Spleen (tissue), 13 donors: ENCODE measurements at places on chromosomes 11 and 22. TPM values are rescaled to one million over a fixed set of nuclear protein-coding genes. Genes with fewer than 3 reads are reported as not detected.
A peak's percentile ranks its signal among the peaks of the same experiment; 100 is the strongest.

EIF3L gene
- total RNA-seq, result 254 TPM

GRK3 gene
- total RNA-seq, result 42.3 TPM

DENND5A gene
- 139 TPM for total RNA-seq

TMEM132A gene
- 13.7 TPM for total RNA-seq

OR10G8 gene
- total RNA-seq, result not detected

CASP5 gene
- 11.4 TPM for total RNA-seq

SESN3 gene
- total RNA-seq, result 79.9 TPM

DTX4 gene
- 14.4 TPM for total RNA-seq

GPR83 gene
- total RNA-seq, result 0.23 TPM

- peaks cover 59% of the 10 kb centered on the region for H3K36me3 ChIP-seq
- no peaks in the 10 kb centered on the region for H3K27me3 ChIP-seq
- peaks cover 98% of the 10 kb centered on the region for H3K4me1 ChIP-seq
- peak overlapping the region; percentile 86 for H3K27ac ChIP-seq
- no peak overlapping the region for H3K4me3 ChIP-seq
These were observed 5.3 kb downstream of the KCNK7 start for GRCh38 chr11:65590240-65590738.

DNA sequence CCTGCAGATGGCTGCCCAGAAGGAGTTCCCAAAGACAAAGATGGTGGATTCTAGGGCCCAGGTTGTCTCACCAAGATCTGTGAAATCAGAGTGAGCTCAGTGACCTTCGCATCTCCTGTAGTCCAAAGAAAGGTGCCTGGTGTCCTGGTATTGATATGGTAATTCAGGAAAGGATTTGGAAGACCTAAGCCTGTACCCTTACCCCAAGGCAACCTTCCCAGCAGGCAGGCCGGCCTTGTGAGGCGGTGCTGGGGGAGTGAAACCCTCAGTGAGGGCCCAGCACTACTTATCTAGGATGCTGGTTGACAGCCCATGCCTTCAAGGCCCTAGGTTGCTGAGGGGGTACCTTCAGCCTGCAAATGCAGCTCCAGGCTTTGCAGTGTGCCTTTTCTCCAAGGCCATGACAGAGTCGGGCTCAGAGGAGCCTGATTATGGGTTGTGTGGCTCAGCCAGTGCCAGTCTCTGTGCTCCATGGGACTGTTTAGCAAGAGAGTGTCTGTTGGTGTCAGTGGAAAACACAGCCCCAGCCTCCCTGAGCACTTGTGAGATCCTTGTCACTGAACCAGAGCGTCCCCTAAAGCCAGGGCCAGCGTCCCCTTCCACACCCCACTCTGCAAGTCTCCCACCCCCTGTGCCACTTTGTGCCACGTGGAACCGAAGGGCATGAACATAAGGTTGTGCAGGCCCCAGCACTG is 72.8 kb upstream of the MYOD1 start:
- H3K27ac ChIP-seq, result no peak overlapping the region
- no peaks in the 10 kb centered on the region for H3K36me3 ChIP-seq
- DNase-seq, result no peak
- H3K4me1 ChIP-seq, result no peaks in the 10 kb centered on the region

DNA sequence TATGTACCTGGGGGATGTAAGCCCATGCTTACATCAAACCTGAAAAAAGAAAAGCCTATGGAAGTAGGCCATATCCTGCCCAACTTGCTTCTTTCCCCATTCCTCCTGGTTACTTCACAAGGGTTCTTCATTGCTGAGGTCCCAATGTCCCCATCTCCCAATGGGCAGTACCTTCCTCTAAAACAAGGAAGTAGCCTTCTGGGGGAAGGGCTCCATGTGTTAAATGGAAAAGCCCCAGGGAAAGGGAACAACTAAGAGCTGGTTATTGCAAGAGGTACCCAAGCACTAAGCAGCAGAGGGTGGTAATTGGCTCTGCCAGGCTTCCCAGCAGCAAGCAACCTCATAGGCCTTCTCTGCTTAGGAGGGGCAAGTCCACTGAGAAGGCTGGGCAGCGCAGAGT is 11.3 kb downstream of the TMEM216 start:
- H3K4me3 ChIP-seq, result no peak overlapping the region
- H3K36me3 ChIP-seq, result peaks cover 75% of the 10 kb centered on the region
- no peaks in the 10 kb centered on the region for H3K4me1 ChIP-seq
- no peak for DNase-seq
- no peaks in the 10 kb centered on the region for H3K27me3 ChIP-seq
- no peak overlapping the region for H3K27ac ChIP-seq

DNA sequence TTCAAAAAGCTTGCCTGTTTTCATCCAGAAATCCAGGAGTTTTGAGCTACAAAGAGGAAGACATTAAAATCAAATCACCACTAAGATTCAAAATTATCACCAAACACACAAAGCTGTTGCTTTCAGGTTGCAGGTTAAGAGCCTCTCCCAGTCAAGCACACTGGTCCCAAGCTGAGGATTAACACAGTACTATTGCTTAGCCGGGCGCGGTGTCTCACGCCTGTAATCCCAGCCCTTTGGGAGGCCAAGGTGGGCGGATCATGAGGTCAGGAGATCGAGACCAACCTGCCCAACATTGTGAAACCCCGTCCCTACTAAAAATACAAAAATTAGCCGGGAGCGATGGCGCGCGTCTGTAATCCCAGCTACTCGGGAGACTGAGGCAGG is 1165.1 kb downstream of the LRRC4C start:
- H3K27ac ChIP-seq, result no peak overlapping the region
- no peak overlapping the region for H3K4me3 ChIP-seq
- DNase-seq, result no peak

DNA sequence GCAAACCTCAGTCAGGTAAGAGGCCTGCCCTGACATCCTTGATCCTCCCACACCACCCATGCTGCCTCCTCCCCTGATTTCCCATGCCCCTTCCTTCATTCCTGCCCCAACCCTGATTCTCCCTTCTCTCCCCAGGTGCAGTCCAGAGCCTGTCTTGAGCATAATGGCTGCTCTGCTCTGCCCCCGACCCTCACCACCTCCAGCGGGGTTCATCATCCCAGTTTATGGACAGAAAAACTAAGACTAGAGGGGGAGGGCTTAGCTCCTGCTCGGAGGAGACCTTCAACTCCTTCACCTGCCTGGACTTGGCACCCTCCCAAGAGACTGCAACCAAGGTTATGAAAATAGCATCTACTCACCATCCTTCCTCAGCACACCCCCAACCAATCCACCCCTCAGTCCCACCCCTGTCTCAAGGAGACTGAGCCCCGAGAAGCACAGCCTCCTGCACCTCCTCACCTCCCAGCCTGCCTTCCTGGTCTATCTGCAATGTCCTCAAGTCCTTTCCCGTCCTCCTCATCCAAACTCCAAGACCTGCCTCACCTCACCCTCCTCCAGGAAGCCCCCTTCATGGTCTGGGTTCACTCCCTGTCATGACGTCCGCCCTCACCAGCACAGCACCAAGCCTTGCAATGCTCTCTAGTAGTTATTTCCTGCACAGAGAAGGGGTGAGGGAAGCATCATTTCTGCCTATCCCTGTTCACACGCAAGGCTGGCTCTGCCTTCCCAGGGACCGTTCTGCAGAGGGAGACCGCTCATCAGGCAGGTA is 103.1 kb downstream of the PDE2A start:
- no peaks in the 10 kb centered on the region for H3K4me1 ChIP-seq
- no peak for DNase-seq

DNA sequence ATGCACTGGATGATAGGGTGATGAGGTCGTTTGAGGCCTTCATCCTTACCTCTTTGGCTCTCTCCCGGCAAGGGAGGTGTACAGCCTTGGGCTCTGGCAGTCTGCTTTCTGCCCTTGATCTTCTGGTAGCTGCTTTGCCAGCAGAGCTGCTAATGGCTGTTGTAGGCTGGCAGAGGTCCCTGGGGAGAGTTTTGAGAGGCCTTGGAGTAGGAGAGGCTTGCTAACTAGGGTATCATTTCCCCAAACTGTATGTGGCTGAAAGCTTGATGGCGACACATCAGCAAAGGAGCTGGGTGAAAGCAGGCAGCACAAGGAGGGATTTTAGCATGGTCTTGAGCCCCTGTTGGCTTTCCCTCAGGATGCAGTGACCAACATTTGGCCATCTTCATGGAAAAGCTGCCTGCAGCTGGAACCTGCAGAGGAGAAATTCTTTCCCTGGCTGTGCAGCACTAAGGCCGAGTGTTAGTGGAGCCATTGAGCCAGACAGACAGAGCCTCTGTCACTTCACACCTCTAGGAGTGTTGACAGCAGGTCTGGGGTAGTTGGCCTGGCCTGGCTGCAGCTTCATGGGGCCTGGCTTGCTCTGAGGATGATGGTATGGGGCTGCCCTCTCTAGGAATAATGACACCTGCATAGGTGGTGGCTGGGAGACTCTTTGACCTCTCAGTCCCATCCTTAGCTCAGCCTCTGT is 3.5 kb upstream of the AMPD3 start:
- peak overlapping the region; percentile 55 for H3K4me3 ChIP-seq
- peaks cover 10% of the 10 kb centered on the region for H3K27me3 ChIP-seq
- peaks cover 46% of the 10 kb centered on the region for H3K4me1 ChIP-seq

DNA sequence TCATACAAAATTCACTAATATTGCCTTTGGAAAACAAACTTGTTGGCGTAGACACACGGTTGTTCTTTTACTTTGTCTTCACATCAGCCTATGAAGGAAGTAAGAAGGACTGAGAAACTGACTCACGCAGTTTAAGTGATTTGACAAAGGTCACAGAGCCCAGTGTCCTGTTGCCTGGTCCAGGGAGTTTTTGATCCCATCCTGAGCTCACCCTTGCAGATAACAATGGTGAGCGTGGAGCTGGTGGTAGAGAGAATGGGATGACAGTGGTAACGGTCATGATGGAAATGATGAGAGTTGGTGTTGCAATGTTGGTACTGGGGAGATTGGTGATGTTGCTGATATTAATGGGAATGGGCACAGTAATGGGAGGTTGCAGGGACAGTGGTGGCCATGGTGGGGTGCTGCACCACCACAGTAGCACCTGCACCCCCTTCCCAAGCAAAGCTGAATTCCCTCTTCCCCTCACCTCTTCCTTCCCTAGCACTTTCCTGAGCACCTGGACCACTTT is 22.0 kb downstream of the CREB3L1 start:
- H3K4me1 ChIP-seq, result peaks cover 16% of the 10 kb centered on the region
- no peak overlapping the region for H3K4me3 ChIP-seq
- no peak overlapping the region for H3K27ac ChIP-seq
- H3K36me3 ChIP-seq, result no peaks in the 10 kb centered on the region

GRCh38 chr11:91100427-91100826 is 877.6 kb upstream of the CHORDC1 start:
- H3K4me3 ChIP-seq, result no peak overlapping the region
- no peak for DNase-seq
- no peaks in the 10 kb centered on the region for H3K27me3 ChIP-seq
- H3K27ac ChIP-seq, result no peak overlapping the region
- no peaks in the 10 kb centered on the region for H3K36me3 ChIP-seq

GRCh38 chr11:66934950-66935779 is 23.0 kb downstream of the PC start:
- H3K36me3 ChIP-seq, result no peaks in the 10 kb centered on the region
- H3K4me1 ChIP-seq, result no peaks in the 10 kb centered on the region
- no peaks in the 10 kb centered on the region for H3K27me3 ChIP-seq

DNA sequence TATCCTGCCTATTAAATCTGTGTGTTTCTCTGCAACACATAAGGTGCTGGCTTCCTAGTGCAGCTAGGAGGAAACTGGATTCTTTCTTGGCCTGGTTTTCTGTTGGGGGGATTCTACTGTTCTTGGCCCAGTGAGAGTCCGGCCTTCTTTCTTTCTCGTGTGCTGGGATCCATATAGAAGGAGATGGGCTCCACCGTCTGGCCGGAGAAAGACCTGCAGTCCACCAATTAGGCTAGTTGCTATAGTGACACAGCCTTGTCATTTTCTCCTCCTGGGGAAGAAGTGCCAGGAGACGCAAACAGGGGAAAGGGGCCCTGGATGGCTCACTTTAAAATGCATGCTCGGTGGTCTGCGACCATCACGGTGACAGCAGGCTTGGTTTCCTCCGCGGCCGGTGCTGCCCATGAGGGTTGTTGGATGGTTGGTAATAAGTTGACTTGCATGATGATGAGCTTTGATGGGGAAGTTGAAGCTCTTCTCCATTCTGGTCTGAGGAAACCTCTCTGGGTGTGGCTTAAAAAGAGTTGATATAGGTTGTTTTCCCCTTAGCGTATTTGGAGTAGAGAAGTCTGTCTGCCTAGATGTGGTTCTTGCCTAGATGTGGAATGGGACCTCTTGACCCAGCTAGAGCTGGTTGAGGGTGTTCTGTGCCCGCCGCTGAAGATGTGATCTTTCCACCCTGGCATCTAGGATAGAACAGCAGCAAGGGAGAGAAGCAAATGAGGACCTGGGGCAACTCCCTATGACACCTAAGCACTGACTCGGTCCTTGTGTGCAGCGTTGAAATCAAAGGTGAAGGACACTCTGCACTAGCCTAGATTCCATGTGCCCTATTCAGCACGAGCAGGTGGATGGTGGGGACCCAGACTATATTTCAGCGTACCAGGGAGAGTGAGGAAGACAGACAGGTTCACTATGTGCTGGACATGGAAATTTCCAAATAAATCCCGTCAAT is 1335.0 kb downstream of the BRD1 start:
- H3K4me1 ChIP-seq, result no peaks in the 10 kb centered on the region
- H3K4me3 ChIP-seq, result no peak overlapping the region
- peak; percentile 74 for DNase-seq
- peaks cover 75% of the 10 kb centered on the region for H3K27me3 ChIP-seq

GRCh38 chr11:20493340-20493739 is 105.8 kb downstream of the PRMT3 start:
- peaks cover 27% of the 10 kb centered on the region for H3K36me3 ChIP-seq
- H3K27ac ChIP-seq, result no peak overlapping the region
- H3K4me3 ChIP-seq, result no peak overlapping the region
- DNase-seq, result no peak
- no peaks in the 10 kb centered on the region for H3K27me3 ChIP-seq

DNA sequence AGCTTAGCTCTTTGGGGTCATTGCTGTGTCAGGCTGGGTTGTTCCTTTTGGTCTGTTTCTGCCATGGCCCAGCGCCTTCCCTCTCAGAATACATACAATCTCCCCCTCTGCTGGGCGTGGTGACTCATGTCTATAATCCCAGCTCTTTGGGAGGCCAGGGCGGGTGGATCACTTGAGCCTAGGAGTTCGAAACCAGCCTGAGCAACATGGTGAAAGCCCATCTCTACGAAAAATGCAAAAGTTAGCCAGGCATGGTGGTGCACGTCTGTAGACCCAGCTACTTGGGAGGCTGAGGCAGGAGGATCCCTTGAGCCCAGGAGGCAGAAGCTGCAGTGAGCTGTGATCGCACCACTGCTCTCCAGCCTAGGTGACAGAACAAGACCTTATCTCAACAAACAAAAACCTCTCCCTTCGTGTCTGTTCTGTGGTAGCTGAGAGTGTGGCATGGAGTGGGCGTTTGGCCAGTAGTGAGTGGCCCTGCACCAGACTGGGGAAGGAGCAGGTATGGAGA is 46.7 kb upstream of the RAB1B start:
- peaks cover 79% of the 10 kb centered on the region for H3K36me3 ChIP-seq
- H3K4me3 ChIP-seq, result no peak overlapping the region
- peaks cover 12% of the 10 kb centered on the region for H3K4me1 ChIP-seq
- H3K27ac ChIP-seq, result peak overlapping the region; percentile 72
- H3K27me3 ChIP-seq, result no peaks in the 10 kb centered on the region
- DNase-seq, result peak; percentile 44

- no peaks in the 10 kb centered on the region for H3K4me1 ChIP-seq
- no peaks in the 10 kb centered on the region for H3K36me3 ChIP-seq
- no peak overlapping the region for H3K4me3 ChIP-seq
- H3K27me3 ChIP-seq, result peaks cover 32% of the 10 kb centered on the region
- no peak for DNase-seq
These were observed 106.2 kb upstream of the TBCEL start for GRCh38 chr11:120917559-120918239.

- H3K4me1 ChIP-seq, result peaks cover 47% of the 10 kb centered on the region
- H3K27ac ChIP-seq, result peak overlapping the region; percentile 89
- peaks cover 38% of the 10 kb centered on the region for H3K36me3 ChIP-seq
- DNase-seq, result peak; percentile 95
- peak overlapping the region; percentile 88 for H3K4me3 ChIP-seq
- H3K27me3 ChIP-seq, result no peaks in the 10 kb centered on the region
These were observed 2.4 kb downstream of the ZDHHC24 start for GRCh38 chr11:66543263-66544107.
